ENCODE measurements at places on chromosomes 7 and 10.

GRCh38 chr10:131650169-131650705 is 250.6 kb upstream of the PPP2R2D start:
- DNase-seq = no peak

- no peak for DNase-seq
These were observed 75.3 kb downstream of the NDUFB2 start for GRCh38 chr7:140771826-140772225.

DNA sequence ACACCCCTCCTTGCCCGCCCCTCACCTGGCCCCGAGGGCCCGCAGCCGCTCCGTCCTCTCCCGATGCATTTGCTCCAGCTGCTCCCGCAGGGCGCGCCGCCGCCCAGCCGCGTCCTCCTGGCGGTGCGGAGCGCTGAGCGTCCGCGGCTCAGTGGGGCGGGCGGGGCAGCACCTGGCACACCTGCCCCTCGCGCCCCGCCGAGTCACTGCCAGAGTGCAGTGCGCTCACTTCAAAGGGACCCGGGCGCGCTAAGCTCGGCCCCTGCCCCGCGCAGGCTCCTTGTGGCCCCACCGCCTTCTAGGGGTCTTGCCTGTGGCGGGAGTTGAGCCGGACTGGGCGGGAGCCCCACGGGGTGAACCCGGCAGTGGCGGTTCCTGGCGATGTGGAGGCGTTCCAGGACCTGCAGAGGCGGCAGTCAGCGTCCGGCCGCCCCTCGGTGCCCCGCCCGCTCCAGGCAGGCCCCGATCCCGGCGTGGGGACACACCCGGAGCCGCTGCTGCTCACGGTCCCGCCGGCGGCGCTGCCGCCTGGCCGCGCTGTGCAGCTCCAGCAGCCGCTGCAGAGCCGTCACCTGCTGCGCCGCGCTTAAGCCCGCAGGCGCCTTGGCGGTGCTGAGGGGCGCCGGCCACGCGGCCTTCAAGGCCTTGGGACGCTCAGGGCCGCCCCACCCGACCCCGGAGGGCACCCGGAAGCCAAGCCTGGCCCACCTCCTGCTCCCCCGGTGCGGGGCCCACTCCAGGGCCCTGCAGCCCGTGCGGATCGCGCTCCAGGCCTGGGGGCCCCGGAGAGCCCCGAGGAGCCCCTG is 6.7 kb downstream of the ATP6V1F start:
- no peak for DNase-seq

GRCh38 chr10:126380352-126381076 is 7.8 kb downstream of the ADAM12 start:
- DNase-seq = no peak

GRCh38 chr7:952548-953441 is 1.7 kb downstream of the ADAP1 start:
- DNase-seq = no peak

DNA sequence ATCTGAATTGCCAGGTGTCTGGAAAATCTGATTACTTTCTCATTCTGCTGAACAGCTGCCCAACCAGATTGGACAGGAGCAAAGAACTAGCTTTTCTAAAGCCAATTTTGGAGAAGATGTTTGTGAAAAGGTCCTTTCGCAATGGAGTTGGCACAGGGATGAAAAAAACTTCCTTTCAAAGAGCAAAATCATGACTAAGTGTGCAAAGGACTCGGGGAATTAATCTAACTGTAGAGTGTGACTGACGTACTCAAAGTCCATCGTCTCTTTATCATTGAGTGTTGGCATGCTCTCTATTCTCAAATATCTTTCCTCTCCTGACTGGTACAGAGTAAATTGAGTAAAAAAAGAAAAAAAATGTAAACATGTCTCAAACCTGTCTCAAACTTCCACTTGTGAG is 3.3 kb downstream of the NPS start:
- DNase-seq = no peak

GRCh38 chr10:50275650-50276235 is 24.4 kb upstream of the ASAH2 start:
- no peak for DNase-seq

DNA sequence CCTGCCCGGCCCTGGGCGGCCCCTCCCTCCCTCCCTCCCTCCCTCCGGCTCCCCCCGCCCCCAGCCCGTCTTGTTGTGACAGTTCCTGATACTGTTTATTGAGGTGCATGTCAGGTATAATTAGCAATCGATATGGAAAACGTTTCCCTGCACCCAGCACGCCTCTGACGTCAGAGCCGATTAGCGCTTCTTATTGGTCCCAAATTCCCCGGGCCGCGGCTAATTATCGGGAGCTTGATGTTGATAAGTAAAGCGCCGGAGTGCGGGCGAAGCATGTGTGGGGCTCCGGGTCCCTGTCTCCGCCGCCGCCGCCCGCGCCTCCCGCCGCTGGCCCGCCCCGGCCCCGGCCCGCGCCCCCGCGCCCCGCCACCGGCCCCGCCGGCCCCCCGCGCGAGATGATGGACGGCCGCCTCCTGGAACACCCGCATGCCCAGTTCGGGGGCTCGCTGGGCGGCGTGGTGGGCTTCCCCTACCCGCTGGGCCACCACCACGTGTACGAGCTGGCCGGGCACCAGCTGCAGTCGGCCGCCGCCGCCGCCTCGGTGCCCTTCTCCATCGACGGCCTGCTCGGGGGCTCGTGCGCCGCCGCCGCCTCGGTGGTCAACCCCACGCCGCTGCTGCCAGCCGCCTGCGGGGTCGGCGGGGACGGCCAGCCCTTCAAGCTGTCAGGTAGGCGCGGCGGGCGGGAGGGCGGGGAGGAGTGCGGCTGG is at the start of gene UNCX:
Gene UNCX (plus strand): TSS at position 250 of the 710 bp plus-strand sequence. CDS start 146 bp downstream, at position 396.
- no peak for DNase-seq

DNA sequence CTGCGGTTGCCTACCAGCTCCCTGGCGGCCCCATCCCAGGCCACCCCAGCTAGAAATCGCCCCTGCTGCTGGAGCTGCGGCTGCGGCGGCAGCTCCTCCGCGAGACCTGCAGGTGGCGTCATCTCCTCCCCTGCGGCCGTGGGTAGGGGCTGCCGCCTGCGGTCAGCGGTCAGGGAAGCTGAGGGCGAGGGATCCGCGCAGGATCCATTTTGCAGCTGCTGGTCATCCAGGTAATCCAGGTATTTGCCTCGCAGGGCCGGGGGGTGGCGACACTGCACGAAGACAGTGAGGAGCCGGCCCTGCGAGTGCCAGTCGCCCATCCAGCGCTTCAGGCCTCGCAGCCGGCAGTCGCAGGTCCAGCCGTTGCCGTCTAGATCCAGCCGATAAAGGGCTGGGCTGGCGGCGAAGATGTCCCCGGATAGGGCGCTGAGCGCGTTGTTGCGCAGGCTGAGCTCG is 1.5 kb downstream of the TRIL start:
- peak; percentile 63 for DNase-seq

- DNase-seq = peak; percentile 29
These were observed 732.8 kb downstream of the ZWINT start for GRCh38 chr10:55628260-55628701.

- DNase-seq = no peak
These were observed 43.2 kb downstream of the PANK1 start for GRCh38 chr10:89601728-89602361.

DNA sequence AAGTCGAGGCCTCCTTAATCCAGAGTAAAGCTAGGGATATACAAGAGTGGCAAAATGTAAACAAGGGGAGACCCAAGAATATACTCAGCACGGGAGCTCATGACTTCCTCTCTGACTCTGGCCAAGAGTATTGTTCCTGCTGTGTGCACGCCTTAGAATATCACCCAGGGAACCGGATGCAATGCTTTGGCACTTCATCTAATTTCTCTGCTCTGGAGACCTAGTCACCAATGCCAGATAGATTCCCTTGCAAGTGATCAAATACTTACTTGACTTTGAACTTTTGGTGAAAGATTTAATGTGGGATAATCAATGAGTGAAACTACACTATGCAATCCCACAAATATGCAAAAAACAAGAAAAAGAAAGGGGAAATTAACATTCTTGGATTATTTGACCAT is 695.5 kb downstream of the INHBA start:
- DNase-seq = no peak

- DNase-seq = no peak
These were observed 526.2 kb upstream of the PFKP start for GRCh38 chr10:2541176-2541575.

- DNase-seq = no peak
These were observed 585.0 kb upstream of the FOXK1 start for GRCh38 chr7:4097001-4097609.

GRCh38 chr10:30686708-30687107 is 57.2 kb upstream of the LYZL2 start:
- no peak for DNase-seq

DNA sequence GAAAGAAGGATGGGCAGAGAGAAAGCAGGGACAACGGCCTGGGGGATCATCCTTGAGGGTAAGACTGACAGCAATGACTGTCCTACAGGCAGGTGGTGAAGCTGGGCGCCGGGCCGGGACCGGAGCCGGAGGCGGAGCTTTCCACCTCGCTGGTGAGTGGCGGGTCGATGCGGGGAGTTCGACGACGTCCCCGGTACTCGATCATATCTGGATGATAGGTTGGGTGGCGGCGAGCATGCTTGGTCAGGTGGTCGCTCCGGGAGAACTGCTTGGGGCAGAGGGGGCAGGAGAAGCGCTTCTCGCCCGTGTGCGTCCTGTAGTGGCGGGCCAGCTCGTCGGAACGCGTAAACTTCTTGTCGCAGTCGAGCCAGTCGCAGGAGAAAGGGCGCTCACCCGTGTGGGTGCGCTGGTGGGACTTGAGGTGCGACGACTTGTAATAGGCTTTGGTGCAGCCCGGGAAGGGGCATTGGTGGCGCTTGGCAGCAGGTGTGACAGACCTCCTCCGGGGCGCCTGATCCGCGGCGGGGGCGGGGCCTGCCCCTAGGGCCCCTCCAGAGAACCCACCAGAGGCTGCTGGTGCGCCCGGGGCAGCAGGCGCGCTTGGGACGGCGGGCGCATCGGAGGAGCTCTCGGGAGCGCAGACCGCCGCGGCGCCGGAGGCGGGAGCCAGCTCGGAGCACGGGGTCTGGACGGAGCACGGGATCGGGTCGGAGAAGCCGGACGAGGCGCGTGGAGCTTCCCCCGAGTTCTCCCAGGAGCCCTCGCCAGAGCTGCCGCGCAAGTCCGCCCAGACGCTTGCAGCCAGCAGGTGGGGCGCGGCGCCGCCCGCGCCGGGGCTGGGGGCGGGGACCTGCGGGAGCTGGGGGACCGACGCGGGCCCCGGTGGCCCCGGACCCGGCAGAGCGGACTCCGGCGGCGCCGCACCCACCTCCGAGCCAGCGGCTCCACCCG is 752 bp downstream of the KLF14 start:
- DNase-seq = no peak

DNA sequence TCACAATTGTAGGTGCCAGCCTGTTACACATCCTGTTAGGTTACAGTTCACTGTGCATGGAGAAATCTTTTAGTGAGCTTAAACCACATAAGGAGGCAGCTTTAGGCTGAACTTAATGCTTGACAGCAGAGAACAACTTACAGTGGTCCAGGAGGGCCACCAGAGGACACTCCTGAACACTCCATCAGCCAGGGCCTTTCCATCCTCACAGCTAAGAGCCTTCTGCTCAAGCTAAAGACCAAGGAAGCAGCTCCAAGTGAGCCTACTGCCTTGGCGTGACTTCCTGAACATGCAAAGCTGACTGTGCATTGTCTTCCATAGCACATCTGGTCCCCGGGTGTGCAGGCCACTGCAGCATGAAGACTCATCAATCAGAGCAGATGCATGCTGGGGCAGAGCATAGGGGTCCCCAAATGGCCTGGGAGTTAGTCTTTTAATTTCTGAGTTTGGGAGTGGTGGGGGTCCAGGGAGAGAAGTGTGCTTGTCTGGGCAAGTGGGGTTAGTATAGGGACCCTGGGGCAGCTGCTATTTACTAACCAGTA is 105.0 kb downstream of the ZNF248 start:
- no peak for DNase-seq

GRCh38 chr7:28498636-28499035 is 86.3 kb downstream of the CREB5 start:
- no peak for DNase-seq

DNA sequence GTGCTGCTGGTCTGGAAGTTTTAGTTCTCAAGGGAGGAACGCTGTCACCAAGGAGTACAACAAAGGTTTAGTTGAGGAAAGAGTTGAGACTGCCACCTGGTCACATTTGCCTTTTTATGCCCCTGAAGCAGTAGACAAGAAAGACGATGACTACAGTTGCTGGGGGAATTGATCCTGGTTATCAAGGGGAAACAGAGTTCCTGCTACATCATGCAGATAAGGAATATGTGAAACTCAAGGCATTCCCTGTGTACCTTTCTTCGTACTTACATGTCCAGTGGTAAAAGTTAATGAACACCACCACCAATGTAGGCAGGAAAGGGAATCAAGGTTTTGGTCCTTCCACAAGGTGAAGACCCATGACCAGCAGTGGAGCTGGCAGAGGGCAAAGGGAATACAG is 31.8 kb downstream of the SLC35B4 start:
- DNase-seq = no peak

DNA sequence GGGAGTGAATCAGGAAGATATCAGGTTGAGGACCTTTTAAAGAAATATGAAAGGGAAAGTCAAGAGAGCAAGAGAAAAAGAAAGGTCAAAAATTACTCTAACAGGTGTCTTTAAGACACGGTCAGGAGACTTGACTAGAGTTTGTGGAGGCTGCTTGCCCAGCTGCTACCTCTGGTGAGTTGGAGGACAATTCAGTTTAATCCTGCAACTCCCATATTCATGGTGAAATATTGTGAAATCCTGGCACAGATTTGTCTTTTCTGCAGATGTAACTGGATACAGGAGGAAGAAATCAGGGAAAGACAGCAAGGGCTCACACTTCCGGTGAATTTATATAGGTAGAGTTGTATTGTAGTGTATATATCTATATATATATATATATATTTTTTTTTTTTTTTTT is 93.5 kb downstream of the AKAP9 start:
- DNase-seq = no peak

DNA sequence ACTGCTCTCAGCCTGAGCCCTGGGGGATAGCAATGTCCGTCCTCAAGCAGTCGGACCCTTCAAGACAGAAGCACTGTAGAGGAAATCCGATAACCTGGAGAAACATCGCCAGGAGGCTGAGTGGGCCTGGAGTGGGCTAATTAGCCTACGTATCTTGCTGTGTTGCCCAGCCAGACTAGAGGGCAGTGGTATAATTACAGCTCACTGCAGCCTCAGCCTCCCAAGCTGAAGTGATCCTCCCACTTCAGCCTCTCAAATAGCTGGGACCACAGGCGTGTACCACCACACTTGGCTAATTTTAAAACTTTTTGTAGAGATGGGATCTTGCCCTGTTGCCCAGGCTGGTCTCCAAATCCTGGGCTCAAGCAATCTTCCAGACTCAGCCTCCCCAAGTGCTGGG is 21.7 kb downstream of the LYZL2 start:
- no peak for DNase-seq

DNA sequence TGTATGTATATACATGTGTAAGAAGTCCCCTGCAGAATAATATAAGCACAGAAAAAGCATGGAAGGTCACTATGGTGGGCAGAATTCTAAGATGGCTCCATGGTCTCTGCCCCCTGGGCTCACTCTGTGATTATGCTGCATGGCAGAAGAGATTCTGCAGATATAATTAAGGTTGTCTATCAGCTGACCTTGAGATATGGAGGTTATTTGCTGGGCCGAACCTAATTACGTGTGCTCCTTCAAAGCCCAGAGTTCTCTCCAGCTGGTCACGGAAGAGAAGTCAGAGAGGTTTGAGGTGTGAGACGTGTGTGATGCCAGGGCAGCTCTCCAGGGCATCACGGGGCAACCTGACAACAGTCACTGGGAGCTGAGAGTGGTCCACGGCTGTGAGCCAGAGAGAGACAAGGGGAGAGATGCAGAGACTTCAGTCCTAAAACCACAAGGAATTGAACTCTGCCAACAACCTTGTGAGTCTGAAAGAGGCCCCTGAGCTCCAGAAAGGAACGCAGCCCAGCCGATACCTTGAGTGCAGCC is 11.5 kb downstream of the PAPOLB start:
- DNase-seq = no peak

GRCh38 chr7:154903083-154903731 is 99.7 kb downstream of the PAXIP1 start:
- no peak for DNase-seq

Data from right renal cortex interstitium (tissue), 3 donors.